COLO829 (cell line): ENCODE measurements at places on chromosomes 5 and 9.

DNA sequence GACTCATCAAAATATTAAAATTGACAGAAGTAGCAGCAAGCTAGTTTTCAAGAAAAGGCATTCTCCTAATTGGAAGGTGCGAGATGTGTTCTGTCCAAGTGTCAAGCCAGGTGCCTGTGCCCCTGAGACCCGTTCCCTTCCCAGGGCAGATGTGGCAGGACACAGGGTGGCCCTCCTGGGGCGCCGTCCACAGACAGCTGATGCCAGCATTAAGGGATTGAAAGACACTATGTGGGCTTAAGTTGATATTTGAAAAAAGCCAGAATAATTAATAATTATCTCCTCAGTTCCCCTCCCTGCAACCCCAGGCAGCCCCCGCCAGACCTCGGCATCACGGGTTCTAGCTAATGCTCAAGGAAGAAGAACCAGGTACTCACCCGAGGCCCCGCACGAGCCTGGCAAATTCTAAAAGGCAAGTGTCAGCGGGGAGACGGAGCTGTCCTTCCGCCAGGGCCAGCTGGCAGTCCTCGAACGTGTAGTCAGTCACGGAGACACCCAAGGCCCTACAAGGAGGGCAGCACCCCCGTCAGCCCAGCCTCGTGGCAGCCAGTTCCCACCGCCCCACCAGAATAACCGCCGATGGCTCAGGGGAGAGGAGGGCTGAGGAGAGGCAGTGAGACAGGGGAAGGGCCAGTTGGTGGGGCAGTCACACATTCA is 29.1 kb upstream of the SLC6A3 start:
- no peak for DNase-seq

- DNase-seq, result no peak
Observed at GRCh38 chr9:4784403-4784802, 8.3 kb upstream of the RCL1 start.

DNA sequence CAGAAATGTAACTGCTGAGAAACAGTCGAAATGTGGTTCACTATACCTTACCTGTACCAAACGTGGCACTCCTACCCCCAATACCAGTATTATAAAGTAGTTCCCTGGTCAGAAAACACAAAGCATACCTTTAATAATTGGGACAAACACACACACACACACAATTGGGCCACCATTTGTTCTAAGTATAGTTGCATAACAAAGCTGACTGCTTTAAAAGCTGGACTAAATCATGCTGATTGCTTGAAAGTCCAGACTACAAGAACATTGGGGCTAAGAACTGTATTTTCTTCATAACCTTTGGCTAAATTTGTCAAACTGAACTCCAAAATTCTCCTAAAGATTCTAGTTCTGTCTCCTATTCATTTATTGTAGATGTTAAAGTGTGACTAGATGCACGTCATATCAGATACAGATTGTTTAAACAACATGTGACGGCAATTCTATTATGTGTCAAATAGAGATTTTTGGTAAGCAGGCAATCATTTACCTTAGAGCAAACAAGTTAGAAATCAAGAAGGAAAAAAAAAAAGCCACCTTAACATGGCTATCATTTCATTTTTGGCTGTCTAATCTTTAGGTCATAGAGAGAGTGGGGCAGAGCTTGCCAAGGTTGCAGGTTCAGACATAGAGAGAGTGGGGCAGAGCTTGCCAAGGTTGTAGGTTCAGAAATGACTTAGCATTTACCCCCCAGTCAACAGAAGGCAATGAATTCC is 265.1 kb downstream of the ARL15 start:
- no peak for DNase-seq

GRCh38 chr5:420632-421286 is 22.2 kb upstream of the EXOC3 start:
- no peak for DNase-seq

- DNase-seq, result no peak
Observed at GRCh38 chr9:136666372-136667213, 3.9 kb downstream of the EGFL7 start.

GRCh38 chr5:60522292-60522905 is 177.6 kb downstream of the DEPDC1B start:
- no peak for DNase-seq

DNA sequence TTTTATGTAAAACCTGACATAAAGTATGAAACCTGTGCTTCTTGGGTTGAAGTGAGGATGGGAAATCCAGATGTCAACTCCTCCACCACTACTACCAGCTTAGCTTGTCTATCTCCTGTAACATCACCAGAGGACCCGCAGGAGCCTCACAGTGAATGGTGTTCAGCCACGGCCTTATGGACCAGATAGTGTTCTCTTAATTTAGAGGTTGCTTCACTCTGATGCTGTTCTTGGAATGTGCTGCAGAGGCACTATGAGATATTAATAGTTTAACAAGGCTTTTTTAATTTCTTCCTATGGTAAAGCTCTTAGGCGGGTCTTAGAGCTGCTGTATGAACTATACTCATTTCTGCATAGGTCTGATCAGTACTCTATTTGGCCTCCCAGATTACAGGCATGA is 27.9 kb downstream of the NFX1 start:
- no peak for DNase-seq

- DNase-seq, result peak; percentile 88
Observed at GRCh38 chr5:62732677-62733121, 154.1 kb downstream of the LRRC70 start.

DNA sequence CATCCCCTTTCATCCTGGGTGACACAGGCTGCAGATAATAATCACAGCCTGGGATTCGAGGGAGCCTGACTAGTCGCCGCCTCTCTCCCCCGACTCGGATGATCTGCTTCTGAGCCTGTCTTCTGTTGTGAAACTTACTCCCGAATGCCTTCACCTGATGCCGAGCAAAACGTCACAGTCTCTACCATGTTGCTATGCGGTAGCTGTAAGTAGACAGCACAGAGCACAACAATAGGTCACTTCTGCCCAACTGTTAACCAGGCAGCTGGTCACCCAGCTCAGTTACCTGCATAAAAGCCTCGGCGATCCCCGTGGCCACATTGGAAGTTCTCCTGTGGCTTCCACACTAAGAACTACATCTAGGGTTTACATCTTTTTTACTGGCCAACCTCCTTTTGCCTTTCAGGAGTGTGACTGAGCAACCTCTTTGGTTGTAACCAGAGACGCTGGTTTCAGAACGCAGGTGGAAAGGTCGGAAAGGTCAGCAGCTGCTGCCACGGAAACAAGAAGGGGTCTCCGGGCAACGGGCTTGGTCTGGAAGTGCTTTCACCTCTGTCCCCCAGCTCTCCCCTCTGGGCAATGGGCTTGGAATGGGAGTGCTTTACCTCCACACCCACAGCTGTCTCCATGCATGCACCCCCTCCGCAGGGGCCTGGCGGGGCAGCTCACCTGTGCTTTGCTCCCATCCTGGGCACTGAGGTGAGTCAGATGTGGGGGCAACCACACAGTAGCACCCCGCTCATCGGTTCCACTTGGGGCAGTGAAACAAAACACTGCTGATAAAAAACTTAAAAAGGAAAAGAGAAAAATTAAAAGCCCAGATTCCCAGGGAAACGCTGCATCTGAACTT is 7.6 kb upstream of the PPP1R26 start:
- DNase-seq, result no peak

DNA sequence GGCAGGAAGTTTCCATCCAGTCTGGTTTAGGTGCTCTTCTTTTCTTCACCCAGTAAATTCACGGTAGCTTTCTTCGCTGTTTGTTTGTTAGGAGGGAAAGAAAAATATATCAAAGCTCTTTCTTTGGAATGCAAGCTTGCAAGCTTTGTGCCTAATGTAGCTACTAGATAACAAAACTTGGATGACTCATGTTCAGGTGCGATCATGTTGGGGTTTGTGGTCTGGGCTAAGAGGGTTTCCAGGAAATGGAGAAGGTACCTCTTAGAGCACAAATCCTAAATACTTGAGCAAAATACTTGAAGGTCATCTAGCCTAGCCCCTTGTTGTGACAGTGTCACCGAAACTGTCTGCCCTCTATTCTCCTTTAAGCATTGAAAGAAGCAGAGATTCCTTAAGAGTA is 17.7 kb downstream of the SRP19 start:
- no peak for DNase-seq

- no peak for DNase-seq
Observed at GRCh38 chr9:127833555-127833954, 20.9 kb downstream of the ENG start.

DNA sequence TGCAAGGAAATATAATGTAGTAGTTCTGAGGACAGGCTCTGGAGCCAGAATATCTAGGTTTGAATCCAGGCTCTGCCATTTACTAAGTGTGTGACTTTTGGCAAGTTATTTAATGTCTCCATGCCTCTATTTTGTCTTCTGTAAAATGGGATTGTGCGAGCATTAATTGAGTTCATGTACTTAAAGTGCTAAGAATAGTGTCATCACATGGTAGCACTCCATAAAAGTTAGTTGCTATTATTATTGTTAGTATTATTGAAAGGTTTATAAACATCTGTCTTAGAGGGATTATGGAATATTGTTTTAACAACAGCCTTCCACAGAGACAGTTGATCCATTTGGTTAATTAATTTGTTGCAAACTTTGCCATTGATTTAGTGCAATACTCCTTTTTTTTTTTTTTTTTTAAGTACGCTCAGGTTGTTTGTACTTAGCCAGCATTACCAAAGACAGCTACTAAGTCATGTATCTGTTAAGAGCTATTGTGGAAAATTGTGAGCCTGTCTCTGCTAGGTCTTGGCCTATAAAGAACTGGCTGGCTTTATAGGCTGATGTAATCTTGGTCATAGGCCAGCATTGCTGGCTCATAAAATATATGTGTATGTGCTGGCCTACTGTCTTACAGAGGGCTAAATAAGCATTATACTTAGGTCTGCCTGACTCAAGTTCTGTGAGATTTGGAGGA is 174.7 kb downstream of the WDR70 start:
- no peak for DNase-seq

- no peak for DNase-seq
Observed at GRCh38 chr9:97365634-97366033, 46.3 kb upstream of the TDRD7 start.
